Cerebellar nuclear complex (tissue), 1 donor: ENCODE measurements at places on chromosomes 16 and 17.

- DNase-seq, result no peak
Observed at GRCh38 chr16:5884339-5884738, 786.7 kb upstream of the EEF2KMT start.

- DNase-seq, result no peak
Observed at GRCh38 chr17:10661437-10661836, 4.3 kb upstream of the MYH3 start.

GRCh38 chr17:80097844-80098691 is 3.3 kb upstream of the GAA start:
- DNase-seq, result no peak

- no peak for DNase-seq
Observed at GRCh38 chr17:37507111-37507510, 17.4 kb downstream of the DUSP14 start.

GRCh38 chr16:19776147-19776546 is 58.1 kb downstream of the IQCK start:
- DNase-seq, result no peak

- no peak for DNase-seq
Observed at GRCh38 chr16:58882292-58882691, 148.2 kb upstream of the GOT2 start.

- DNase-seq, result no peak
Observed at GRCh38 chr17:37567137-37567536, 42.1 kb downstream of the SYNRG start.

- DNase-seq, result no peak
Observed at GRCh38 chr17:61334673-61335072, 65.0 kb upstream of the TBX2 start.

GRCh38 chr16:22194707-22195444 is 11.2 kb upstream of the EEF2K start:
- no peak for DNase-seq

- DNase-seq, result no peak
Observed at GRCh38 chr16:47815655-47816054, 340.1 kb downstream of the ABCC12 start.

DNA sequence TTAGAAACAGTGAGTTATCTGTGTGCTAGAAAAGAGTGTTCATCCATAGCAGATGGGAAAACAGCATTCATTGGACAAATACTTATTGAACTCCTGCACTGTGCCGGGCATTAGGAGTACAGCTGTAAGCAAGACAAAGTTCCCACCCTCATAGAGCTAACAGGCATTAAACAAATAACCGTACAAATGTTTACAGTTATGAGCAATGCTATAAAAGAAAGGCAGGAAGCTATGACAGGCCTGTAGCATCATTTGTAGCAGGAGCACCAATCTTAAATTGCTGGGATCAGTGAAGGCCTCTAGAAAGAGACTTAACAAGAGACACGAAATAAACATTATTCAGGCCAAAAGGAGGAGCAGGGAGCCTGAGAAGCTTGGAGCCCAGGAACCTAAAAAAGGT is 15.6 kb downstream of the SDR42E1 start:
- DNase-seq, result no peak

GRCh38 chr17:55567240-55568214 is 56.3 kb upstream of the SMIM36 start:
- no peak for DNase-seq
